Mucosa of descending colon (tissue), 3 donors: ENCODE measurements at places on chromosomes 2 and 18. TPM values are rescaled to one million over a fixed set of nuclear protein-coding genes. Genes with fewer than 3 reads are reported as not detected.

FER1L5 gene
- not detected for total RNA-seq

LINC00305 gene
- not detected for total RNA-seq

NYAP2 gene
- 0.09 TPM for total RNA-seq

POTEF gene
- total RNA-seq, result not detected

VRK2 gene
- total RNA-seq, result 24.0 TPM

TM4SF20 gene
- total RNA-seq, result 9.1 TPM

IGFBP5 gene
- total RNA-seq, result 36.4 TPM

SCN9A gene
- total RNA-seq, result 23.3 TPM

CTAGE1 gene
- not detected for total RNA-seq

PSMA8 gene
- not detected for total RNA-seq

CPS1 gene
- 0.99 TPM for total RNA-seq

TSGA10 gene
- 7.8 TPM for total RNA-seq

SMAD2 gene
- 123 TPM for total RNA-seq

PARD6G gene
- 8.5 TPM for total RNA-seq

C2orf15 gene
- total RNA-seq, result 3.6 TPM

LRATD1 gene
- total RNA-seq, result 59.5 TPM

STARD7 gene
- total RNA-seq, result 118 TPM

POMC gene
- total RNA-seq, result 1.8 TPM

TXNDC2 gene
- total RNA-seq, result 0.28 TPM

CHST10 gene
- 9.8 TPM for total RNA-seq

NLRC4 gene
- 0.46 TPM for total RNA-seq

EFHD1 gene
- 4.6 TPM for total RNA-seq

DSC1 gene
- total RNA-seq, result 0.07 TPM

AFF3 gene
- total RNA-seq, result 56.6 TPM

AGXT gene
- 0.22 TPM for total RNA-seq

DUSP19 gene
- total RNA-seq, result 2.8 TPM

CIB4 gene
- 0.60 TPM for total RNA-seq

CIDEA gene
- 0.58 TPM for total RNA-seq

DES gene
- total RNA-seq, result 4,715 TPM

CDH2 gene
- total RNA-seq, result 11.0 TPM

FAHD2A gene
- 37.6 TPM for total RNA-seq

KCNG2 gene
- not detected for total RNA-seq

ASPRV1 gene
- 0.55 TPM for total RNA-seq

HRH4 gene
- total RNA-seq, result not detected

NCKAP5 gene
- total RNA-seq, result 1.9 TPM

FBXO36 gene
- 1.6 TPM for total RNA-seq

NT5C1B gene
- total RNA-seq, result not detected

OTX1 gene
- not detected for total RNA-seq

HOXD9 gene
- 5.6 TPM for total RNA-seq

ELOA2 gene
- total RNA-seq, result not detected

ANO7 gene
- total RNA-seq, result 83.5 TPM

VWC2L gene
- not detected for total RNA-seq

ARID5A gene
- 4.8 TPM for total RNA-seq

TUBA3D gene
- total RNA-seq, result not detected

TRIM54 gene
- total RNA-seq, result not detected

ALK gene
- total RNA-seq, result 0.07 TPM

PRKAG3 gene
- not detected for total RNA-seq
